Germinal center (tissue), 1 donor: ENCODE measurements at places on chromosomes 3 and 15.

DNA sequence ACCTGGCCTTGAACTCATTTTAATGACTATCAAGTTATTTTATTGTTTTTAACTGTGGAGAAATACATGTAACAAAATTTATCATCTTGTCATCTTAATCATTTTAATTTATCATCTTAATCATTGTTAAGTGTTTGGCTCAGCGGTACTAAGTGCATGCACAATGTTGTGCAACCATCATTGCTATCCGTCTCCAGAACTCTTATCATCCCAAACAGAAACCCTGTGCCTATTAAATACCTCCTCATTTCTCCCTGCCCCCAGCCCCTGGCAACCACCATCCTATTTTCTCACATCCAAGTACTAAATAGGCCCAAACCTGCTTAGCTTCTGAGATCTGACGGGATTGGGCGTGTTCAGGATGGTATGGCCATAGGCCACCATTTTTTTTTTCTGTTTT, 51.5 kb upstream of the UBP1 start:
- DNase-seq = no peak

- DNase-seq = no peak
Observed at GRCh38 chr3:135558150-135558783, 407.3 kb upstream of the PPP2R3A start.

DNA sequence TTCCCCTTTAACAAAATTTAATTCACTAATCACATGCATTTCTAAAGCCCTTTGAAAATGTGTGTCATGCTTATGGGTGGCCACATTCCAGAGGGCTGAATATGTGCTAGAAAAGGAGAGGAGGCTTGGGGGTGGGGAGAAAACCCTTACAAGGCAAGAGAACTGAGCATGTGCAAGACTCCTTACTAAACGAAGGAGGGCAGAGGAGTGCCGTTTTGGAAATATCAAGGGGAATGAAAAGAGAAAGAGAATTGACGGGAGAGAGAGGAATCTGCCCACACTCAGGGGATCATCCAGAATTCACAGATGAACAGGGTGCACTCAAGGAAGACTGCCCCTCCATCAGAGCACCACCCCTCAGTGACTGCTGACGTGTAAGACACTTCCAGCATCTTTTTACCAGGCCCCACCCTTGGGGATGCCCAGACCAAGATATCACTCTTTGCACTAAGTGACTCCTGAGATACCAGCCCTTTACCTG, 37.9 kb upstream of the TSC22D2 start:
- no peak for DNase-seq

- no peak for DNase-seq
Observed at GRCh38 chr3:146164071-146164470, 3.1 kb upstream of the PLOD2 start.

DNA sequence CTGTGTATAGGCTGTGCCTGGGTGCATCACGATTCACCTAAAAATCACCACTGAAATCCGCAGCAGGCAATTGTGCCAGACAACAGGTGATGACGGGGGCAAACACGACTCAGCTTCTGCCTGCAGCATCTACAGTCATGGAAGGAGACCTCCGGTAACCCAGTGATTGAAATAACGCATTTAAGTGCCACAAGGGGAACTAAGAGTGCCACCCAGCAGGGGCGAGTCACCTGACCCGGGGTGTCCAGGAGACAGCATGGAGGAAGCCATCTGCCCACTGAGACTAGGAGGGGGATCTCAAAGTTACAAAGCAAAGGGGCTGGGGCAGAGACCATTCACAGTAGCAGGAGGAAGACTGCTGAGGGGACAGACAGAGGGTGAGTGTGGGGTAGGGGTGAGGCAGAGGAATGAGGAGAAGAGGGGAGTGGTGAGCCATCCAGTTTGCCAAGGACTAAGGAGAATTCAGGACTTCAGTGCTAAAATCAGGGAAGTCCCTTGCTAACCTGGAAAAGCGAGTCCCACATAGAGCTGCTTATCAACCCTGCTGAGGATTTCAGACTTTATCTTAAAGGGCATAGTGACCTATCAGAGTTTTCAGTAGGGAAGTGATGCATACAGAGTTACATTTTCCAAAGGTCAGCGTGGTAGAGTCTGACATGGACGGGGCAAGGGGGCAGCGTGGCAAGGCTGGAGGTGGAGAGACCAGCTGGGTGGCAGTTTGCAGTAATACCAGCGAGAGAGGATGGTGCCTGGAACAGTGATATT, 256.7 kb upstream of the HES1 start:
- no peak for DNase-seq

- peak; percentile 24 for DNase-seq
Observed at GRCh38 chr3:194204042-194204987, 68.4 kb downstream of the HES1 start.

DNA sequence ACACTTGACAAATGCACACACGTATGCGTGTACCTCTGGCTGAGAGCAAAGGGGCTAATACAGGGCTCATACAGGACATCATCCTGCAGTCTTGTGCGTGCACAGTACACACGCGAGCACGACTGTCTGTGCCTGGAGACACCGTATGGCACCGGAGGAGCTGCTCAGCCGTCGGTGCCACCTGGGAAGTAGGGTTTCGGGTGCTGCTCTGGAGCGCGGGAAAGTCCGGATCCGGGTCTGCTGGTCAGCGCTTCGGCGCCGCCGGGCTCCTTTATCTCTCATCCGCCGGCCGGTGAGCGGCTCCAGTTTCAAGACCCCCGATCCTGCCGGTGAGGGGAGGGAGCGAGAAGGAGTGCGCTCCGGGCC, 9.3 kb downstream of the FOXL2 start:
- no peak for DNase-seq

GRCh38 chr3:191634902-191635301, 173.9 kb downstream of the PYDC2 start:
- no peak for DNase-seq

GRCh38 chr3:101512396-101512645, 691 bp downstream of the SENP7 start:
- DNase-seq = no peak

DNA sequence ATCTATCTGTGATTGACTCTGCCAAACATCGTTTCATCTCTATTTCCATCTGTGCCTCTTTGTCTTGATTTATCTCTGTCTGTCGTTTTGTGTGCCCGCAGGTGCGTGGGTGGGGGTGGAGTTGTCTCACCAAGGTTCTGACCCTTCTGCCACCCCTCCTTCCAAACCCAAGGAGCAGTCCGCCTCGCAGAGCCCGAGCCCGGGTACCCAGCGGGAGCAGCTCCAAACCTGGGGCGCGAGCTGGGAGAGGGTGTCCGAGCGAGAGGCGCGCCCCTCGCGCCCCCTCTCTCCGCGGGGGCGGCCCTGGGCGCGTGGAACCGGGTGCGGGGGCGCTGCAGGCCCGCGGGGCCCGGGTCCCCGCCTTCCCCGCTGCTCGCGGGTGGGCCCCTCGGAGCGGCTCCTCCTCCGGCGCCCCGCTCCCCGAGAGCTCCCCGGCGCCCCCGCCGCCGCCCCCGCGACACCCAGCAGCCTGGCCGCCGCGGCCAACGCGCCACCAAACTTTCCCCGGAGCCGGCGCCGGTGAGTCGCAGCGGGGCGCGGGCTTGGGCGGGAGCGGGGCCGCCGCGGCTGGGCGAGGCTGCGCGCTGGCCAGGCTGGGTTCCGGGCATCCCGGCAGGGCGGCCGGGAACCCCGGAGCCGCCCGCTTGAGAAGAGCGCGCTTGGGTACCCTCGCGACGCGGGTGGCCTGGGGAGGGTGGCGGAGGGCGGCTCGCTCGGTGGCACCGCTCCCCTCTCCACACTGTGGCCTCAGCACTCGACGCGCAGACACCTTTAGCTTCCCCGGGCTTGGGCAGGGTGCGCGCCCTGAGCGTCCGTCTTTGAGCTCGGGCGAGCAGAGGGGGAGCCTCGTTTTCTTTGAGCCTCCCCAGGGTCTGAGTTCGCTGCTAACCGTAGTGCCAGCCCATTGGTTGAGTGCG, at the start of gene HRH1:
TSS of gene HRH1 (plus strand) at position 458 of the 917 bp plus-strand sequence. CDS start 104,545 bp downstream, outside the sequence.
- DNase-seq = no peak

DNA sequence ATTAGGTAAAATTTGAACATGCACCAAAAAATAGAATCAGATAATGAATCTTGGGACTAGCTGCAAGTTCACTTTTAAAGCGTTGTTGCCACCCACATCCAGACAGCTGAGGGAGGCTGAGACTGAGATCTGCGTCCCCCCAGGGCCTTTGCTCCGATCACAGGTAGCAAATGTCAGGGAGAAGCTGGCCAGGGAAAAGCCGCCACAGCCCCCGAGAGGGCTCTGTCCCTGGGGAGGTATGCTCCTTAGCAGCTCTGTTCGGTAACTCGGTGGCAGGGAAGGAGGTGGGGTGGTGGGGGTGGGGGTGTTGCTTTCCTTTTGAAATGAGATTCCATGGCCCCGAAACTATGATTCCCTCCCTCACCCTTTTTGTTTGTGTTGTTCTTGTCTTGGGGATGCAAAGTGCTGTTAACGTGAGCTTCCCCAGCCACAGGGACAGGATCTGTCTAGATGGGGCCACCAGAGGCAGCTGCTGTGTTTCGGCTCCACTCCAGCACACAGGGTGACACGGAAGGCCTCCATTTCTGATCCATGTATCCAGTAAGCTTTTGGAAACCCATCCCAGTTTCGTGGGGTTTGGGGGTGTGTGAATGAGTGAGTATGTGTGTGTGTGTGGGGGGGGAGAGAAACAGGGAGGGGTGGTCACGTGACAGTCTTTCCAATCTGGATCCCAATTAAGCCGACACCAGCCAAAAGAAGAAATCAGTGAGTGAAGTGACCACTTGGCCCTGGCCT, 1.1 kb upstream of the MINAR1 start:
- DNase-seq = no peak

GRCh38 chr15:29400701-29401100, 131.1 kb upstream of the NSMCE3 start:
- DNase-seq = no peak

DNA sequence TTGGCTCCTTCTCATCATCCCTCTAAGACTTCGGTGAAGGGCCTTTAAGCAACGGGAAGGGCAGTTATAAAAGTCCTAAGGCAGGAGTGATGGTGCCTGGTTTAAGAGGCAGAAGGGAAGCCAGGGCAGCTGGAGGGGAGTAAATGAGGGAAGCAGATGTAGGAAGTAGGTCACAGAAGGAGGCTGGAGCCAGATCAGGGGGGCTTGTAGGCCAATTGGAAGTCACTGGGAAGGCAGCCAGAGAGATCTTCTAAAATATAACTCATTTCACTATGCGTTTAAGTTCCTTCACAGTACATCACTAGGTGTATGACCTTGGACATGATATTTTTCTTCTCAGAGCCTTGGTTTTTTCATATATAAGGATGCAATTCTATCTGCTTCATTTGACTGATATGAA, 94.7 kb downstream of the MYH15 start:
- no peak for DNase-seq

DNA sequence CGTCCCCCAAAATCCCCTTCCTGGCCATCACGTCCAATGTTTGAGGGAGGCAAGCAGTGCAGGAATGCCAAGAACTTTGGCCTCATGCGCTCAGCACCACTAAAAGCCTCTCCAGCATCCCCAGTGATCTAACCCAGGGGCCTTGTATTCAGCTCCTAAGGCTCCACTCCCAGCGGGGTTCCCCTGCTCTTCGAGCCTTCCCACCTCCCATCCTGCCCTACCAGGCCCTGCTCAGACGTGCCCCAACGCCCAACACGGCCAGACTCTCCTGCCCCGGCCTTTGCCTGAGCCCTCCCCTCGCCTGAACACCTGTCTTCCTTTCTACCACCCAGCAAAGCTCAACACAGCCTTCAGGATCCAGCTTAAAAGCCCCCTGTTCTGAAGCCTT, 30.5 kb downstream of the PLXND1 start:
- peak; percentile 35 for DNase-seq

GRCh38 chr3:182067423-182067822, 355.7 kb downstream of the SOX2 start:
- DNase-seq = no peak

GRCh38 chr15:101266034-101266433, 11.3 kb downstream of the SELENOS start:
- no peak for DNase-seq

GRCh38 chr3:2872884-2873283, 237.3 kb downstream of the IL5RA start:
- no peak for DNase-seq

DNA sequence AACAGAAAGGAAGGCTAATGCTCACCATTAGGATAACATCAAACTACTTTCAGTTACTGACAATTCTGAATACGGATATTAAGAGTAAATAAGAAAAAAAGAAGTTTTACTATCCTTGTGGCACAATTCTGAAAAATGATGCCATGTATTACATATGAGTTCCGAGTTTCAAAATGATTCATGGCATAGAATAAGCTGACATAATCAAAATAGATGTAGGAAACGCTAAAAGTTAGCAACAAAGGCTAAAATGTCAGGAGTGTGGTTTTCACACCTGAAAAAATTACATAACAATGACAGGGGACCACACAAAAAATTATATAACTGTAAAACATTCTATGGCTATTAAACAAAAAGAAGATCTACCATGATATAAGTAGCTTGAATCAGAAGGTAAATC, 1131.9 kb downstream of the OTOL1 start:
- no peak for DNase-seq

DNA sequence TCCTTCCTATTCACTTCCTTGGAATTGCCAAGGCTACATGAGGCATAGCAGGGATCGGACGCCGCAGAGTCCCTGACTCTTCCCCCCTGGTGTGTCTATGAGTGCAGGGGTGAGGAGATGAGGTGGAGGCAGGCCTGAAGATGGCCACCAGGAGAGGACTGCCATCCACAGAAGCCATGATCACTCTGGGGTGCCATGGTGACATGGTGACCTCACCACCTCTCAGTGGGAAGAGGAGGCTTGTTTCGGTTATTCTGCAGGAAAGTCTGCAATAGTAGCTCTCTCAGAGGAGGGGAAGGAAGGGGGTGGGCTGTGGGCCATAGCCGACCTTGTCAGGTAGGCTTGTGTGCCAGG, 57.0 kb upstream of the LIMD1 start:
- DNase-seq = no peak

DNA sequence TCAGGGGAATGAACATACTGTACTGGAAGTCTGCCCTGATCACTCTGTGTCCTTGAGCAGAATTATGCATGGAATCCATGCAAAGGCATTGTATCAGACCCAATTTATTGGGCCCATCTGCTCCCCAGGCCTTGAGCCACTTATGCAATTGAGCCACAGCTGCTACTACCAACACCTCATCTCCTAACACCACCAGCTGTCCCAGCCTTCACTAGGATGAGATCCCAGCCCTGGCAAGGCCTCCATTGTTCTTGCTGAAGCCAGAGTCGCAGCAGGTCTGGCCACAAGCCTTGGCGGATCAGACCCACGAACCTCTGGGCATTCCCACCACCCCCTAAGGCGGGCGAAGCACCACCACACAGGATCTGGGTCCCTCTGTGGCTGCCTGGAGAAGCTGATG, 9.2 kb upstream of the NME9 start:
- DNase-seq = no peak

- DNase-seq = no peak
Observed at GRCh38 chr15:32923176-32923575, 205.4 kb downstream of the GREM1 start.
